ENCODE measurements at places on chromosomes 5 and 9.

GRCh38 chr5:96006291-96006690 lies 44.6 kb upstream of the ELL2 start:
- DNase-seq = peak; percentile 55

GRCh38 chr5:131996210-131997025 lies 15.0 kb downstream of the ACSL6 start:
- DNase-seq = no peak

GRCh38 chr9:34500623-34501267 lies 22.0 kb downstream of the ENHO start:
- DNase-seq = peak; percentile 44

DNA sequence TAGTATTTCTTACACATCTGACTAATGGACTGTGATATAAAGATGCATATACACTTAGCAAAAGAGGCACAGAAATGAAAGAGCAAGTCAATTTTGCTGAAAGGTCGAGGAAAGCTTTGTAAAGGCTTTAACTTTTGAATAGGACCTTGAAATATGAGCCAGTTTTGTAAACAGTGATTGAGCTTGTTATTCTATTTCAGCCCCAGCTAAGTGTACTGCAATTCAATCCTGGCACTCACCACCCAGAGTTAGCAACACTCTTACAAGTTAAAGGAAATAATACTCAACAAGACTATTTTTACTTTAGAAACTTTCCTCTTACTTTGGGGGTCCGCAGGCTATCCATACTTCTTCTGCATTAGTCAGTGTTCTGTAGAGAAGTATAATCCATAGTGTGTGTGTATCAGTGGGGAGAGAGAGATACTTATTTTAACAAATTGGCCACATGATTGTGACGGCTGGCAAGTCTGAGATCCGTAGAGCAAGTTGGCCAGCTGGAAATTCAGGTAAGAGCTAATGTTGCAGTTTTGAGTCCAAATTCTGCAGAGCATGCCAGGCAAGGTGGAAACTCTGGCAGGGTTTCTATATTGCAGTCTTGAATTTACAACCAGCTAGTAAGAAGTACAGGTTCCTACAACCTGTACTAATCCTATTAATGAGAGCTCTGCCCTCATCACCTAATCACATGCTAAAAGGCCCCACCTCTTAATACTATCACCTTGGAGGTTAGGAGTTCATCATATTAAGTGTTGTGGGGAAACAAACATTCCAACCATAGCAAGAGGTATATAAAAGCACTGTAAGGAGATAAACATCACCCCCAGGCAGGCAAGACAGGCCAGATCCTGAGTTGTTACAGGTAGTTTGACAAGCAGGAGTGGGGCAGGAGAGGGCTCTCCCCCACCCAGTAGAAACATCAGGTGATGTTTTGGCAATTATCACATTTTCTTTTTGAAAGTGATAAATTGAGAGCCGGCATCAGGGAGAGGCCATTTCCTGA lies 33.6 kb downstream of the IL7R start:
- DNase-seq = peak; percentile 26

DNA sequence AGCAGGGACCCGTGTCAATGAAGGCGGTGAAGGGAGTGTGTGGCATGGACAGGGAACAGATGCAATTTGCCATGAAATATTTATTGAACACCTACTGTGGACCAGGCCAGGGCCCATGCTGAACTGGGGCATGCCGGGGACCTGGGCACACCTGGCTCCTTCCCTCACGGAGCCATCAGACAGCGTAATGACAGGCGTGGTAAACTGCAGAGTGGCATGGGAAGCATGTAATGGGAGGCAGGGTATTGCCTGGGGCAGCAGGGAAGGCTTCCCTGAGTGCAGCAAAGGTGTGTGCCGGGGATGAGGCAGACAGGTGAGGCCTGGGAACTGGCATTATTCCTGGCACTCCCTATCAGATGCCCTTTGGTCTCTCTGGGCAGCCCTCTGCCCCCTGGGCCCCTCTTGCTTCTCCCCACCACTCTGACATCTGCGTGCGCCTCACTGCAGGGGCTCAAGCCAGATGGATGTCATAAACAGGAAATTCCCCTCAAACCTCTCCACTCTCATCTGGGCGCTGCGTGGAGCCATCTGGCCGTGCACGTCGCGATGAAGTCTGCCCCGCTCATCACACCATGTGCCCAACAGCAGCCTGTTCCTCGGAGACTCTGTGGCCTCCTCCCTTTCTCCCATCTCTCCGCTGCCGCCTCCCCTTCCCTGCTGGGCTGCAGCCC lies 67.6 kb downstream of the HMCN2 start:
- DNase-seq = no peak

DNA sequence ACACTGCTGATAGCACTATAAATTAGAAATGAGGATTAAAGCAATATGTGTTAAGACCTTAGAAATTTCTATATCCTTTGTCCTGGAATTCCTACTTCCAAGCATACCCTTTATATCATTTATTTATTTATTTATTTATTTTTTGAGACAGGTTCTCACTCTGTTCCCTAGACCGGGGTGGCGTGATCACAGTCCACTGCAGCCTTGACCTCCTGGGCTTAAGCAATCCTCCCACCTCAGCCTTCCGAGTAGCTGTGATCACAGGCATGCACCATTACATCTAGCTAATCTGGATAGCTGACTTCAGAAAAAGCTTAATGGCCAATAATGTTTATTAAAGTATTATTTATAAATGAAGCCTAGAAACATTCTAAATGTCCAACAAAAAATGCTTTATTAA lies 27.3 kb downstream of the ACO1 start:
- DNase-seq = no peak

GRCh38 chr5:50684721-50685120 lies 18.3 kb downstream of the PARP8 start:
- no peak for DNase-seq
